ENCODE measurements at places on chromosomes 5 and 9.

DNA sequence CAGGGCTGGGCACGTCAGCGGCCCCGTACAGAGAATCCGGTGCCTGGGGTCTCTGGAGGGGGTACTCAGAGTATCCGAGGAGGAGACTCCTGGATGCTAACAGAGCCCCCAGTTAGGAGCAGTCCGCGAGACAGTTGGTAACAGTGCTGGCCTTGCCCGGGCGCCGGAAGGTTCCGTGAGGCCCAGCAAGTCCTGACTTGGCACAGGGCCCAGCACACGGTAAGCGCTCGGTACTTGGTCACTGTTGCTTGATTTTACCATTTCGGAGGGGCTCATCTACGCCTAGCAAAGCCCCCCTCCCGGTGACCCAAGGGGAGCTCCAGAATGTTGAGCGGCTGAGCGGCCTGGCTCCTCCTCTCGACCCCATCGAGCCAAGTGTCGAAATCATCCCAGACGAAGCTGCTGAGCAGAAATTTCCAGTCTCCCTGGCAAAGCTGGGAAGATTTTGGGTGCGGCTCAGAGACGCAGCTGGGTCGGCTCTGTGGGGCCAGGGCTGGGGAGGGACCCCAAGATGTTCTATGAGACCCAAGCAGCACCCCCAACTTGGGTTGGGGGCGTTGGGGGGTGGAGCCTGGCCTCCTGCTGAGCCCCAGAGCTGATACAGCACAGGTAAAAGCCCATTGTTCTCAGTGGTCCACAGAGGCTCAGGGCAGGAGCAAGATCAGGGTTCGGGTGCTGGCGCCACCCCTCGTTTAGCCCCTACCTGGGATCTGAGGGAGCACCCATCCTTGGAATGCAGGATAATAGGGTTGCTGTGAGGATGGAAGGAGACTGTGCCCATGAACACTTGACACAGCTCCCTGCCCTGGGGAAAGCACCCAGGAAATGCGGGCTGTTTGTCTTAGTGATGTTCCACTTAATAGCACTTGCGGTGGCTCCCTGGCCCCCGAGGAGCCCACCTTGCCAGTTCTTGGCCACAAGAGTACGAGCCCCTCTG, 137.2 kb downstream of the C9orf50 start:
- DNase-seq: no peak

DNA sequence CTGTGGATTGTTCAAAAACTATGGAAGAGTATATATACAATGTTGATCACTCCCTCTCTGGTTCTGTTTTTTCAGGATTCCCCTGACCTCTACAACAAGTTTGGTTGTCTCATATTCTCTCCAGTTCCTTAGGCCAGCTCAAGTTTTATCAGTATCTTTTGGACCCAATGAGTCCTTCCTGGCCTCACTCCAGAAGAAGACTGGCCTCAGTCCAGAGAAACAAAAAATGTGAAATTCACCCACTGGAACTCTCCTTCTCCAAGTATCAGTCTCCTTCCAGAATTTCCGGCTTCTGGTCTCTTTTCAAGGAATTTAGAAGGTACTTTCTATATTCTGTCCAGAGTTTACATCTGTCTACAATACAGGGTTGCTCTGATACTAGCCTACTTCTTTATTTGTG, 537.8 kb upstream of the FTMT start:
- DNase-seq: no peak

DNA sequence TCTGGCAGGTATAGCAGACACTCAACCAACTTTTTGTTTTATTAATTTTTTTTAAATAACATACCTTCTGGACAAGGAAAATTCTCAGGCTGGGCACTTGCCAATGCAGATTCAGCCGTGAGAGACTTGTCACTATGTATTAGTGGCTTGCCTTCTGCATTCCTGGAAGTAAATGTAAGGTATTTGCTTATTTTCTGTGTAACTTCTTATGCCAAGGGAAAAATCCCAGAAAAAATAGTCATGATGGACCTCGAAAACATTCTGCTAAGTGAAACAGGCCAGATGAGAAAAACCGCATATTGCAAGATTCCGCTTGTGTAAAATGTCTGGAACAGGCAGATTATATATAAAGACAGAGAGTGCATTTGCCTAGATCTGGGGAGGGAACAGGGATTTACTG, 260.3 kb upstream of the DAPK1 start:
- no peak for DNase-seq

- no peak for DNase-seq
Observed at GRCh38 chr9:7105095-7105494, 347.3 kb downstream of the KDM4C start.

DNA sequence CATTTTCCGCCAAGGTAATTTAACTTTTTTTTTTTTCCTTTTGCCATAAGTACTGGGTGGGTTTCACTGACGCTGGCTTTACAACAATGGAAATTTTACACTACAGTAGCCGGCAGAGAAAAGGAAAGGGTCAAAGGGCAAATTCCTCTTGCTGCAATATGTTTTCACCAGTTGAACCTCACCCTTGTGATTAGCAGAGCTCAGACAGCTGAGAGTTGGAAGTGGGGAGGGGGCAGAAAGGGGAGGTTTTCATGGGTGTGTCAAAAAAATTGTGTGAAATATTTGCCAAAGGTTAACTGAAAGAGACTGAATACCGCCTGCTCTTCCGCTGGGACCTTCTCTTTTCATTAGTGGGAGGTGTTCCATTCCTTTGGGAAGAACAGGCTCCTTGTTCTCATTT, 296.9 kb downstream of the ADAMTS6 start:
- DNase-seq: no peak

- no peak for DNase-seq
Observed at GRCh38 chr9:102354041-102354440, 615.6 kb upstream of the GRIN3A start.

All from activated naive CD4-positive, alpha-beta T cell treated with anti-CD3 and anti-CD28 coated beads, Interleukin-2, amount 50 U/mL, for 16 hours (primary cell).